ENCODE measurements at places on chromosomes 4 and X.

DNA sequence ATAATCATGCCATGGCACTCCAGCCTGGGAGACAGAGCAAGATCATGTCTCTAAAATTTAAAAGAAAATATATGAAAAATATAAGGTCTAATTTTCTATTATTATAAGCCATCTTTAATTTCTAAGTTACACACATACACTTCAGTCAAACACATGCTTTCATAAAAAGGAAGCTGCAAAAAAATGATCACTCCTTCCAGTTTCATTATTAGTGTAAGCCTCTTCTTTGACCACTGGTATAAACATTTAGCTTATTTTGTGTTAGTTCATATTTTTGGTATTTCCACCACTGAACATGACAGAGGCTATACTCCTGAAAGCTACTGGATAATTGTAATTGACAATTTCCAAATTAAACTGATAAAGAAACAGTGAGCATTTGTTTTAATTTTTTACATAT lies 163.3 kb upstream of the USP38 start:
- DNase-seq = no peak

- DNase-seq = peak; percentile 99
These were observed 782.5 kb upstream of the INTU start for GRCh38 chr4:126850286-126850685.

GRCh38 chrX:154026136-154027021 lies 6.7 kb upstream of the IRAK1 start:
- no peak for DNase-seq

GRCh38 chr4:5524446-5525299 lies 183.7 kb downstream of the EVC2 start:
- peak; percentile 47 for DNase-seq

DNA sequence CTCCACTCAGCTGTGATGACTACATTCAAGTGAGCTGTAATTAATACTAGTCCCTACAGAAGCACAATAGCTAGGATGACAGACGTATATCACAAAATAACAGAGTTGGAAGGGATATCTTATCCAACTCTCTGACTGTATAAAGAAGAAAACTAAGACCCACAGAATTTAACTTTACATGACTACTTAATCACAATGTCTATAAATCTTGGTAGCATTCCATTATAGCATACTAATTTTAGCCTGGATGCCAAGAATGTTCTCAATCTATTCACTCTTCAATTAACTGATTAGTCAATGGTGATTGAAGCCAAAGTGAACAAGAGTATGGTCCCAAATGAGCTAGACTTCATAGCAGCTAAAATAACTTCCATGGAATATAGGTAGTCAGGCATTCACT lies 31.2 kb downstream of the RPS6KA6 start:
- no peak for DNase-seq

DNA sequence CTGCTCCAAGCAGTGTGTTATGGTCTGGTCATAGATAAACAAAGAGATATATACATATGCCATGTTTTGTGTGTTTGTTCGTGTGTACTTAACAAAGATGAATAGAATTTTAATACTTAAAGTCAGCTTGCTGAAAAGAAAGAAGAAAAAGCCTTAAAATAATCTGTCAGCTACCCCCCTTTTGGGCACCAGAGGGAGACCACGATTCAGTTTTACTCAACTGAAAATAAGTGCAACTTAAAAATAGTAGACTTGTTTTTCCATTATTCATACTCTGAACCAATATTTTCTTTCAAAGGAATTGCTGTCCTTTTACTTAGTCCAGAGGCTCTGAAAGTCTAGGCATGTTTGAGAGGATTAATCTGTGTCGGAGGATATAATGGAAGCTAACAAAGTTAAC lies 181.7 kb upstream of the AGTR2 start:
- DNase-seq = no peak

DNA sequence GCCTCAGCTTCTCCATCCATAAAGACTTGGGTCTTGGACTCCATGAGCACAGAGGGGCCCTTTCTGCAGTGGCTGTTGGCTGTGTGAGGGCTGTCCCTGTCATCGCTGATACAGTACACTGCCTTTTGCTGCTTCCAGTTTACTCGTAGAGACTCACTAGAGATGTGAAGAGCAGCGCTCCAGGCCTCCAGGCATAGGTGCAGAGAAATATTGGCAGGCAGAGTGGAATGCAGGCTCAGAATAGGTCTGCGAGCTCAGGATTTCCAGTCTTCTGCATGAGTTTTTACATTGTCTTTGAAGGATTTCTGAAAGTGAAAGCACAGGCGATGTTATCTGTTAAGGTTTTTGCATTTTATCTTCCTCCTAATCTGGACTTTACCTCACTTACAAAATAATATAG lies 97.4 kb downstream of the AASDH start:
- DNase-seq = no peak

DNA sequence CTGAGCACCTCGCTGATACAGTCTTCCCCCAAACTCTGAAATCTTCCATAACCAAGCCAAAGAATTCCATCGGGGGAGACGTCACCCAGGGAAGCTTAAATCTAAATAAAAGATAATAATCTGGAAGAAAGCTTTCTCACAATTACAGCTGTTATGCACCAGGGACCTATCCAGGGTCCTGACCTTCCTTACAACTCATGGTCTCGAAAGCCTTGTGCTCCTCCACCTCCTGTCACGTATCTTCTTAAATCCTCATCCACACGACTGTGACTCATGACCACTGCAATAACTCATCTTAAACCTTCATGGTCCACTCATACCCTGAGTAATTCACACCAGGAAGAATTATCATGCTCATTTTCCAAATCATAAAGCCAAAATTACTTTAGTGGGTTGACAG lies 166.8 kb upstream of the FRG1 start:
- peak; percentile 4 for DNase-seq

GRCh38 chr4:39873823-39874222 lies 103.9 kb downstream of the PDS5A start:
- no peak for DNase-seq

DNA sequence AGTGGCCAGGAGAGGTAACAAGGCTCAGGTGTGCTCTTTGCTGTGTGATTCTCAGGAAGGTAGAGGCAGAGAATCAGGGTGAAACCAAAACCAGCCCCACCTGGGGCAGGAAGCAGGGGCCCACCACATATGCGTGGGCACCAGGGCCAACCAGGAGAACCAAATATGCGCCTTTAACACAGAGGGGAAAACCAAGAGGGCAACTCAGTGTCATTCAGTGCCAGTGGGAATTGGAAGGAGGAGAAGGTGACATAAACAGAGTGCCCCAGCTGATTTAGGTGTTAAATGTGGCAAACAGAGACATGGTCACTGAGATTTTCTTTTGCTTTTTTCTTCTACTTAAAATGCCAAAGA lies 106.8 kb upstream of the MAMLD1 start:
- no peak for DNase-seq

DNA sequence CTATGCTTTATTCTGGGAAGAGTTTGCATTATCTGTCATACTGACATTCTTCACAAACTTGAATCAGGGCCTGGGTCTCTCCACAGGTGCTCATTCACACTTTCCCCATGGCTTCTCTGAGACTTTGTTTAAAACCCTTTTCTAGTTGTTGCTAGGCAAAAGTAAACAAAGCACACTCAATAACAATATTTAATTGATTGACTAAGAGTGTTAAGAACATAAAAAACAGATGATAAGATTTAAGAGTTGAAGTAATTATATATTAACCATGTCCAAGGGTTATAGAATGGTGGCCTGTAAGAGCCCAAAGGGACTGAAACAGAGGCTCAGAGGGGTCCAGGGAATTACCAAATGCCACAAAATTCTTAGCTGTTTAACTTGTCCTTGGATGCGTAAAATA lies 7.1 kb downstream of the MAOA start:
- no peak for DNase-seq

- DNase-seq = no peak
These were observed 10.5 kb downstream of the SLC16A2 start for GRCh38 chrX:74431797-74432196.
